ENCODE measurements at places on chromosomes 4 and X.
A peak's percentile ranks its signal among the peaks of the same experiment; 100 is the strongest.

DNA sequence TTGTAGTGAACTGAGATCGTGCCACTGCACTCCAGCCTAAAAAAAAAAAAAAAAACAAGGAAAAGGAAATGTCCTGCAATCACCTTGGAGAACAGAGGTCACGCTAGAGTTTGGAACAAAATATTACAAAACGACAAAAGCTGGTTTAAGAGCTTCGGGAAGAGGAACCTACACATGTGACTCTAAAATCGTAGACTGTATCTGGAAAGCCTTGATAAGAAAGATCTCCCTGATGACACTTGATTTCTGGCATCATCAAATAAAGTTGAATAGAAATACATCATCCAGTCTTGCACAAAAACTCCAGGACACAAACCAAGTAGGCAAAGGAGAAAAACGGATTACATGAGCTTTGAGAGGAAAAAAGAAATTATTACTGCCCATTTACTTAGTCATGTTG lies 31.1 kb upstream of the DOCK11 start:
- DNase-seq = no peak
- H3K4me3 ChIP-seq = no peak overlapping the region
- H3K27me3 ChIP-seq = no peaks in the 10 kb centered on the region
- H3K27ac ChIP-seq = no peak overlapping the region
- H3K4me1 ChIP-seq = no peaks in the 10 kb centered on the region

GRCh38 chrX:45472968-45473367 lies 272.3 kb upstream of the DIPK2B start:
- H3K4me1 ChIP-seq = no peaks in the 10 kb centered on the region
- H3K27me3 ChIP-seq = no peaks in the 10 kb centered on the region
- H3K27ac ChIP-seq = no peak overlapping the region
- DNase-seq = no peak
- no peak overlapping the region for H3K4me3 ChIP-seq

- H3K27ac ChIP-seq = no peak overlapping the region
- no peaks in the 10 kb centered on the region for H3K27me3 ChIP-seq
- DNase-seq = no peak
- no peak overlapping the region for H3K4me3 ChIP-seq
- H3K36me3 ChIP-seq = no peaks in the 10 kb centered on the region
- H3K4me1 ChIP-seq = peaks cover 12% of the 10 kb centered on the region
Measured at GRCh38 chr4:184356366-184356765, 118.0 kb downstream of the IRF2 start.

GRCh38 chr4:105227054-105227453 lies 80.4 kb downstream of the TET2 start:
- peaks cover 4% of the 10 kb centered on the region for H3K4me1 ChIP-seq
- no peak overlapping the region for H3K4me3 ChIP-seq
- no peaks in the 10 kb centered on the region for H3K27me3 ChIP-seq
- peaks cover 5% of the 10 kb centered on the region for H3K36me3 ChIP-seq
- H3K27ac ChIP-seq = no peak overlapping the region

DNA sequence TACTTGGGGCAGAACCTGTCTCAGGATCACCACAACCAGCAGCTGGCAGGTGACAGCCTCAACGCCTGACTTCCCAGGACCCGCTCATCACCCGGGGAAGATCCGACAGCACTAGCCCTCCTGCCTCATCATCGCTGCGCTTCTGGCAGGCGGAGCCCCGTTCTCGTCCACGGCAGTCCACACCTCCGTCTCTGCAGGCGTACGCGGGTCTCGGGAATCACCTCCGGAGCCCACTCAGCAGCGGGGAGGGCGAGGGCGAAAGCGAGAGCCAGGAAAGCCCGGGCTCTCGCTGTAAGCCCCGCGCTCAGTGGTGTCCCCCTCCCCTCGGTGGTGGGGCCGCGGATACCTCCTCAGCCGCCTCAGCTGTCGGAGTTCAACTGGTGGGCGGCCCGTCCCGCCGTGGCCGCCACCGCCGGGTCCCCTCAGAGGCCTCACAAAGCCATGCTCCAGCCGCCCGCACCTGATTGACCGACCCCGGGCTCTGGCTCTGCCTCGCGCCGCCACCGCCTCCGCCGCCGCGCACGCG lies 518 bp upstream of the CNKSR2 start:
- H3K4me1 ChIP-seq = peaks cover 27% of the 10 kb centered on the region
- peaks cover 2% of the 10 kb centered on the region for H3K36me3 ChIP-seq
- H3K4me3 ChIP-seq = peak overlapping the region; percentile 76
- H3K27me3 ChIP-seq = peaks cover 4% of the 10 kb centered on the region

DNA sequence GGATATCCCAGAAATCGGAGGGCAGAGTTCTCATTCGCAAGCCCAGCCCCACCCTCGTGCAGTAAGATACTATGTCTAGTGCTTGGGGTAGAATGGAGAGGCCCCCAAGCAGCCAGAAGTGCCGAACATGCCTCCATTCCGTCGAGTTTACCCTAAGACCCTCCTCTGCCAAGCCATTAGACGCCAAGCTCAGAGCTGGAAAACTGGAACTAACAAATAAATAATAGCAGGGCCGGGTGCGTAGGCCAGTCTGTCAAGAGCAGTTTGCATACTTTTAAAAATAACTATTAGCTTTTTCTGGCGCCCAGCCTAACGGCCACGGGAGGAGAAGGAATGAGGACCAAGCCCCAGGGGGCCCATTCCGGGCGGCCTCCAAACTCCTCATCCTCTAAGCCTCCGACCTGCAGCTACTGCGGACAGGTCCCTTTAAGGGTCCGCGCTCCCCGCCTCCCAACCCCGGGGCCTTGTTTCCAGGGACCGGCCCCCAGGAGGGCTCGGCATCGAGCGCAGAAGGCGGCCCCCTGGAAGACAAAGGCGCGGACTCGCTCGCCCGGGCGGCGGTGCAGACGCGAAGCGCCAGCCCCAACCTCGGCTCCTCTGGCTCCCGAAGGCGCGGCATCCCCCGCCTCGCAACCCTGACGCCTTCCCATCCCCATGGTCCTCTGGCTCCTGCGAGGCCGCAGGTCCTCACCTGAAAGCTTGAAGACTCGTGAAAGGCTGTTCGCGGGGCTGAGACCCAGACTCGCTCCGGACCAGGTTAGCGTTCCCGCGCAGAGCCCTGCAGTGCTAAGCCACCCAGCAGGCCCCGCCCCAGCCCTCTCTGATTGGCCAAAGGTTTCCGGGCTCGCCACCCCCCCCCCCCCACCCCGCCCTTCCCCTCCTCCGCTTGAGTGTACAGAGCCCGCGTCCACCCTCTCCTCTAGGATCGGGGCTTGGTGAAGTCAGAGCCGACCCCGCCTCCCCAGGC lies at the start of gene TMSB15A:
TMSB15A (minus strand) TSS at position 765 of the 967 bp plus-strand sequence.
- H3K36me3 ChIP-seq = no peaks in the 10 kb centered on the region
- H3K4me1 ChIP-seq = peaks cover 1% of the 10 kb centered on the region
- H3K4me3 ChIP-seq = peak within 1 kb of the TSS; percentile 85
- peak; percentile 24 for DNase-seq
- H3K27me3 ChIP-seq = peaks cover 28% of the 10 kb centered on the region

GRCh38 chrX:124217304-124218251 lies 114.9 kb upstream of the TEX13D start:
- no peaks in the 10 kb centered on the region for H3K27me3 ChIP-seq
- H3K4me3 ChIP-seq = peak overlapping the region; percentile 81
- peak; percentile 74 for DNase-seq
- no peaks in the 10 kb centered on the region for H3K36me3 ChIP-seq
- H3K4me1 ChIP-seq = peaks cover 70% of the 10 kb centered on the region

- no peak for DNase-seq
- H3K27ac ChIP-seq = no peak overlapping the region
- no peak overlapping the region for H3K4me3 ChIP-seq
- no peaks in the 10 kb centered on the region for H3K27me3 ChIP-seq
Measured at GRCh38 chr4:164012396-164013027, 518.0 kb downstream of the TMA16 start.

DNA sequence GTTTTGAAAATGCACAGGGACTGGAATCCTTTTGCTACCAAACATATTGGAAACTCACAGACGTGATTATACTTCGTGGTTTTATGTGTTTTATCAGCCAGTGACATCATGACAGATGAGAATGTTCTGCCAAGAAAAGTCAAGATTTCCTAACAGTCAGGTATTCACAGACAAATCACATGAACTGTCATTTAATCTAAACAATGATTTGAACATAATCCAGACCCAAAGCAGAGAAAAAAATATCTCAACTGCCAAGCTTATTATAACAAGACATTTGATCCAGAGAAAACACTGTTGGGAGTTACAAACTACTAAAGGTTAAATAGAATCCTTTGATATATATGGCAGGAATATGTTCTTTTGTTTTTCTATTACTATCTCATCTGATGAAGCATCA lies 635.9 kb upstream of the FRG1 start:
- no peaks in the 10 kb centered on the region for H3K36me3 ChIP-seq
- no peak for DNase-seq
- no peaks in the 10 kb centered on the region for H3K4me1 ChIP-seq
- H3K27ac ChIP-seq = no peak overlapping the region

GRCh38 chrX:103685396-103685795 lies 1.1 kb downstream of the MORF4L2 start:
- no peak overlapping the region for H3K27ac ChIP-seq
- no peaks in the 10 kb centered on the region for H3K27me3 ChIP-seq
- peaks cover 6% of the 10 kb centered on the region for H3K4me1 ChIP-seq

DNA sequence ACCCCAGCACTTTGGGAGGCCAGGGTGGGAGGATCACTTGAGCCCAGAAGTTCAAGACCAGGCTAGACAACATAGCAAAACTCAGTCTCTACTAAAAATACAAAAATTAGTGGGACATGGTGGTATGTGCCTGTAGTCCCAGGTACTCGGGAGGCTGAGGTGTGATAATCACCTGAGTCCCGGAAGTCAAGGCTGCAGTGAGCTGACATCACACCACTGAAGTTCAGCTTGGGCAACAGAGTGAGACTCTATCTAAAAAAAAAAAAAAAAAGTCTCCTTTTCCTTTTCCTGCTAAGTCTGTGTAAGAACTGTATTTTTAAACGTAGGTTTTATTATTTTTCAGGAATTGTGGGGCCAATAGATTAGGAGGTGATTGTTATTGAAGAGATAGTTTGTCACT lies 356.7 kb downstream of the ARHGAP24 start:
- no peaks in the 10 kb centered on the region for H3K4me1 ChIP-seq
- H3K36me3 ChIP-seq = no peaks in the 10 kb centered on the region
- H3K27ac ChIP-seq = no peak overlapping the region
- no peak overlapping the region for H3K4me3 ChIP-seq
- DNase-seq = no peak

DNA sequence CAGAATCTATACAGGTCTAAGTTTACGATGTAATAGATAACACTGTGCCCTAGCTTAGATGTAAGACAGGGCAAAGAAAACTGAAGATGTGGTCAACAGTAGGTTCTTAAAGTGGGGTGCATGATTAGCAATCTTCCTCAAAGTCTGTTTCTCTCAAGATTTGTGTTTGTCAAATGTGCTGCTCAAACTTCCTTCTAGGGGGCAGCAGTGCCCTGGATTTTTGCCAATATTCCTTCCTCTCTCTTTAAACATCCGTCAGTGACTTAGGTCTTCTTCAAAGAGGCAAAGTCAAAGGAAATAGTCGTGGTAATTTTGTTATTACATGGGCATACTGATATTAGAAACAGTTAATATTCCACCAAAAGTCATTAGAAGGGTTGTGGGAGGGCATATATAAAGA lies 4.2 kb upstream of the PDHA2 start:
- H3K27me3 ChIP-seq = no peaks in the 10 kb centered on the region
- no peaks in the 10 kb centered on the region for H3K4me1 ChIP-seq
- H3K36me3 ChIP-seq = no peaks in the 10 kb centered on the region

- no peak for DNase-seq
- no peak overlapping the region for H3K4me3 ChIP-seq
- no peaks in the 10 kb centered on the region for H3K27me3 ChIP-seq
- H3K27ac ChIP-seq = no peak overlapping the region
Measured at GRCh38 chr4:31126881-31127398, 406.8 kb downstream of the PCDH7 start.

DNA sequence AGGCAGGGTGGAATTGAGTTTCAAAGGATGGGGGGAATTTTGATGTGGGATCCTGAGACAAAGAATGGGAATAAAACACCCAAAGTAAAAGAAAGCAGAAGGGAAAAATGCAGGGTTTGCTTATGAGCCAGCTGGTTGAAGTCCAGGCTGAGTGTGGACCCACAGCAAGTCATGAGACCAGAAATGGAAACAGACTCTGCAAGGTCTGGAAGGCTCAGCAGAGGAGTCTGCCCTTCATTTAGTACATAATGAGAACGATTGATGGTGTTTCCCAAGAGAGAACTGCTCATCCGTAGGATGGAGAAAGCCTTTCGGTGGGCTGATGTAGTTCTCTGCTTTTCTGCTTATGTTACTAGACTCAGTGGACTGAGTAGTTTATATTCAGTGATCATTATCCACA lies 259.1 kb downstream of the C4orf33 start:
- no peaks in the 10 kb centered on the region for H3K4me1 ChIP-seq
- H3K4me3 ChIP-seq = no peak overlapping the region
- H3K27ac ChIP-seq = no peak overlapping the region
- H3K27me3 ChIP-seq = no peaks in the 10 kb centered on the region

- H3K4me1 ChIP-seq = peaks cover 22% of the 10 kb centered on the region
- H3K27ac ChIP-seq = no peak overlapping the region
- H3K4me3 ChIP-seq = no peak overlapping the region
Measured at GRCh38 chrX:20383477-20383876, 116.8 kb upstream of the RPS6KA3 start.

DNA sequence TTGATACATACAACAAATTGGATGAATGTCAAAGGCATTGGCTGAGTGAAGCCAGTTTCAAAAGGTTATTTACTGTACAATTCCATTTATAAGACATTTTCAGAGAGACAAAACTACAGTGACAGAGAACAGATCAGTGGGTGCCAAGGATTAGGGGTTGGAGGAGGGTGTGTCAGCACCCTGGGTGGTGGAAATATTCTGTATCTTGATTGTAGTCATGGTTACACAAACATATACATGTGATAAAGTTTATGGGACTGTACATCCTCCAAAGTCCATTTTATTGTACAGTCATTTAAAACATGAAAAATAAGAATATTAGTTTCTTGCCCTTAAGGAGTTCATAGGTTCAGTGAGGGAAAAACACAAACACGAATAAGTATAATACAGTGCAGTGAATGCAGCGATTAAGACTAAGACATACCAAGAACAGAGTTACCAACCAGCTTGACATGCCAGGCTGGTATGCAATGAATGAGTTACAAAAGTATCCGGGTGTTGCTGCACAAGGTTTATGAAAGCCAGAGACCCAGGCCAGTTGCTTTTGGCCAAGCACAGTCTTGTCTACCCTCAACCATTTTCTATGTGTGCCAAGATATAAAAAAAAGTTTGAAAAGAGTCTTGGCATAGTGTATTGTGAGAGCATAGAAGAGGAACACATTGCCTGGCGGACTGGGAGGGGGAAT lies 123.6 kb downstream of the MSL3 start:
- DNase-seq = no peak
- H3K4me3 ChIP-seq = no peak overlapping the region
- no peaks in the 10 kb centered on the region for H3K36me3 ChIP-seq
- no peak overlapping the region for H3K27ac ChIP-seq

GRCh38 chrX:154525606-154526490 lies 9.8 kb upstream of the FAM3A start:
- H3K4me3 ChIP-seq = peak overlapping the region; percentile 21
- no peak for DNase-seq
- no peaks in the 10 kb centered on the region for H3K27me3 ChIP-seq
- peak overlapping the region; percentile 20 for H3K27ac ChIP-seq

DNA sequence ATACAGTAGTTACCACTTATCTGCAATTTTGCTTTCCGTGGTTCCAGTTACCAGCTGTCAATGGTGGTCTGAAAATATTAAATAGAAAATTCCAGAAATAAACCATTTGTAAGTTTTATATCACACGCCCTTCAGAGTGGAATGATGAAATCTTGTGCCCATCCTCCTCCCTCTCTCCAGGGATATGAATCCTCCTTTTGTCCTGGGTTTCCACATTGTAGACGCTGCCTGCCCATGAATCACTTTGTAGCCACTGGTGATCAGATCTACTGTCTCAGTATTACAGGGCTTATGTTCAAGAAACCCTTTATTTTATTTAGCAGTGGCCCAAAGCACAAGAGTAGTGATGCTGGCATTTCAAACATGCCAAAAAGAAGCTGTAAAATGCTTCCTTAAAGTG lies 198.6 kb downstream of the KCNIP4 start:
- DNase-seq = no peak
- no peaks in the 10 kb centered on the region for H3K4me1 ChIP-seq
- no peaks in the 10 kb centered on the region for H3K36me3 ChIP-seq
- H3K4me3 ChIP-seq = no peak overlapping the region
- H3K27me3 ChIP-seq = no peaks in the 10 kb centered on the region
